NCI-H2171 treated with DMSO at 0.1 percent for 48 hours (cell line): ENCODE measurements at places on chromosomes 16 and 17.

GRCh38 chr17:68452724-68453290 is 4.5 kb downstream of the WIPI1 start:
- peak; percentile 41 for DNase-seq

DNA sequence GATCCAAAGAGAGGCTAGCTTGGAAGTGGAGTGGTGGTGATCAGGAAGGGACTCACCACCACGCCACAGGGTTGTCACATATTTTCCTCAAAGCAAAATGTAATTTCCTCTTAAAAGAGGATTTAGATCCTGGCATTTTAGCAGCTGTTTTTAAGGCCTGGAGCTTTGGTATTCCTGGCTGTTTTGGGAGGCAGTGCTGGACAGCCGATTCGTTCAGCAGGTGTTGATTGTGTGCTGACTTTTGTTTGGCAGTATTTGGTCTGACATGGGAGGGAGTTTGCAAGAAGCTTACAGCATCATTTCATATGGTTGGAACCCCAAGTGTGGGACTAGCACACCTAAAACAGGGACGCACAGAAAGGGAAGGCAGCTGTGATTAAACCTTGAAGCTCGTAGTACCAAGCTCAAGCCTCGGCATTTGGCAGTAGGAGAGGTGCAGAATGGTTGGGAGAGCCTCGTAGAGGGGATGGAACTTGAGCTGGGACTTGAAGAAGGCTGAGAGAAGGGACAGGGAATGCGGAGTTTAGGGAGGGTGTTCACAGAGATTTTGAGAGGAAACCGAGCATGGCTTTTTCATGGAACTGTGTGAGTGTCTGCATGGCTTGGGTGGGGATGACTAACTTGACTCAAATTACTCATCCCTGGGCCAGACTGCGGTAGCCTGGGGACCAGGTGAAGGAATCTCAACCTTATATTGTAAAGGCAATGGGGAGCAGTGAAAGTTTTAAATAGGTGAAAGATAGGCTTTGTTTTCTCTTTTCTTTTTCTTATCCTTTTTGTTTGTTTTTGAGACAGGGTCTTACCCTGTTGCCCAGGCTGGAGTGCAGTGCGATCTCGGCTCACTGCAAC is 52.3 kb downstream of the RPTOR start:
- no peak for DNase-seq

- no peak for DNase-seq
Observed at GRCh38 chr17:9843152-9844010, 17.7 kb downstream of the GLP2R start.

GRCh38 chr16:83906683-83907082 is 7.8 kb downstream of the MLYCD start:
- no peak for DNase-seq

GRCh38 chr16:69520800-69521602 is 44.8 kb upstream of the NFAT5 start:
- DNase-seq: no peak

GRCh38 chr17:48351911-48352332 is 78.1 kb downstream of the SKAP1 start:
- DNase-seq: peak; percentile 45

DNA sequence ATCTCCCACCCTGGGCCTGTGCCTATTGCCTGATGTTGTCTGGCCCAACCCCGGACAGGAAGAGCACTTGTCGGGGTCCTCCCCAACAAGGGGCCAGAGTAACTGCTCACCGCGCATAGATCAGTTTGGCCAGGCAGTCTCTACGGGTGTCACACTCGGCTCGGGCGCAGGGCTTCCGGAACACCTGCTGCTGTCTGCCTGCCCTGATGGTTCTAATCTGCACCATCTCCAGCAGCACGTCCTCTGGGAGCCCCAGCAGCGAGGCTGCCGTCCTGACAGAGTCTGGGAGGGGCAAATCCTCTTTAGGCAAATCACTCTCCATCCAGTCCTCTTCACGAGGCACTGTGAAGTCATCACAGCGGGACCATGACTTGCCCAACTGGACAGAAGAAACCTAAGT is 24.0 kb downstream of the MYO19 start:
- DNase-seq: no peak

GRCh38 chr17:53149316-53149715 is 673.4 kb upstream of the KIF2B start:
- no peak for DNase-seq

- no peak for DNase-seq
Observed at GRCh38 chr17:9367156-9367555, 208.5 kb downstream of the STX8 start.

- no peak for DNase-seq
Observed at GRCh38 chr17:62611292-62611691, 16.2 kb upstream of the MRC2 start.

- DNase-seq: no peak
Observed at GRCh38 chr17:68775318-68775717, 174.2 kb upstream of the FAM20A start.

- no peak for DNase-seq
Observed at GRCh38 chr16:658679-659571, 9.0 kb upstream of the RHOT2 start.

GRCh38 chr16:20409398-20410120 is at the start of gene ACSM5:
ACSM5 (plus strand) TSS chr16:20409534; CDS start chr16:20411485, 1,951 bp downstream.
- DNase-seq: no peak

GRCh38 chr16:17467923-17468540 is 2.7 kb downstream of the XYLT1 start:
- DNase-seq: peak; percentile 26

- DNase-seq: peak; percentile 71
Observed at GRCh38 chr16:23029733-23030420, 119.4 kb downstream of the USP31 start.

GRCh38 chr16:12386192-12386591 is 409.7 kb downstream of the SNX29 start:
- no peak for DNase-seq

- DNase-seq: no peak
Observed at GRCh38 chr17:49022391-49022941, 25.3 kb downstream of the IGF2BP1 start.

- no peak for DNase-seq
Observed at GRCh38 chr16:79270011-79270410, 330.5 kb downstream of the MAF start.

DNA sequence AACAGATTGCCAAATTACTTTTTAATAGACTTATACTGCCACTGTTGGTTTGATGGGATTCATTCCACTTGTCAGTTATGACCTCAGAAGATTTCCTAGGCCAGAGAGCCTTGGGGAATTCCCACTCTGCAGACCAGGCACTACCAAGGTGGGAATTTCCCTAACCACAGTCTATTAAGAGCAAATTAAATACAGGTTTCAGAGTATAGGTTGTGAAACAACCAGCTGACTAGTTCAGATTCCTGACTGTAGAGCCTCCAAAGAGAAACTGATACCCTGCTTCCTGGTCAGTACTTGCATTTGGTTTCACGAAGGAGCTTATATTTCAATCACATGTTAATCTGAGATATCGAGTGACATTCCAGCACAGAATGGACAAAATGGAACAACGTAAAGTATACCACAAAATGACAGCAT is 186.5 kb downstream of the STX8 start:
- no peak for DNase-seq

DNA sequence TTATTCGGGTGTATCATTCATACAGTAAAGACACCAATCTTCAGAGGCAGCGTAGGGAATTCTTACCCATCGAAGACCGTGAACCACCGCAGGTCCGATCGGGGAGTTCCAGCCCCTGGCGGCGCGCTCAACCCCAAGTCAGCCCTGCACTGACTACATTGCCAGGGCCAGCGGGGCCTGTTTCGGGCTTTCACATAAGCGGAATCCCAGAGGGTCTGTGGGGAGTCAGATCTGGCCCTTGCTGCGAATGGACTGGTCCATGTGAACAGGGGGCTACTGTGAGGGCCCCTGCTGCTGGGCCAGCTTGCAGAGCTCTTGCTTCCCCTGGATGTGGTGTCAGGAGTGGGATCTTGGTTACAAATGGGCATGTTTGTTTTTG is 7.6 kb downstream of the PDE6G start:
- no peak for DNase-seq

- peak; percentile 100 for DNase-seq
Observed at GRCh38 chr16:24670623-24671454, 58.6 kb upstream of the TNRC6A start.

DNA sequence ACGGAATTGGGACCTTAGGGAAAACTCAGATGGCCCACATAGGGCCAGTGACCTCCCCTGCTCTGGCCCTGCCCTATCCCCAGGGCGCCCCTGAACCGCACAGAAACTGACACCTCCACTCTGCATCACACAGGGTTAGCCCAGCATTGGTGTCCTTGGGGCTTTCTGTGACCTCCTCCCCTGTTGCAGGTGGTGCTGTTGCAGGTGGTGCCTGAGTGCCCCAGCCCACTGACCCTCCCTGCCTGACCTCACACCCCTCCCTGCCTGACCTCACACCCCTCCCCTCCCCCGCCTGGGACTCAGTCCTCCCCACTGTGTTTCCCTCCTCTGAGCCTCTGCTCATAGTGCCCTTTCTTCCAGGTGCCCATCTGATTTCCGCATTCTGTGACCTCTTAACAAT is 21.4 kb downstream of the TNFRSF13B start:
- no peak for DNase-seq

GRCh38 chr17:80997424-80998117 is 5.9 kb downstream of the CHMP6 start:
- DNase-seq: no peak

DNA sequence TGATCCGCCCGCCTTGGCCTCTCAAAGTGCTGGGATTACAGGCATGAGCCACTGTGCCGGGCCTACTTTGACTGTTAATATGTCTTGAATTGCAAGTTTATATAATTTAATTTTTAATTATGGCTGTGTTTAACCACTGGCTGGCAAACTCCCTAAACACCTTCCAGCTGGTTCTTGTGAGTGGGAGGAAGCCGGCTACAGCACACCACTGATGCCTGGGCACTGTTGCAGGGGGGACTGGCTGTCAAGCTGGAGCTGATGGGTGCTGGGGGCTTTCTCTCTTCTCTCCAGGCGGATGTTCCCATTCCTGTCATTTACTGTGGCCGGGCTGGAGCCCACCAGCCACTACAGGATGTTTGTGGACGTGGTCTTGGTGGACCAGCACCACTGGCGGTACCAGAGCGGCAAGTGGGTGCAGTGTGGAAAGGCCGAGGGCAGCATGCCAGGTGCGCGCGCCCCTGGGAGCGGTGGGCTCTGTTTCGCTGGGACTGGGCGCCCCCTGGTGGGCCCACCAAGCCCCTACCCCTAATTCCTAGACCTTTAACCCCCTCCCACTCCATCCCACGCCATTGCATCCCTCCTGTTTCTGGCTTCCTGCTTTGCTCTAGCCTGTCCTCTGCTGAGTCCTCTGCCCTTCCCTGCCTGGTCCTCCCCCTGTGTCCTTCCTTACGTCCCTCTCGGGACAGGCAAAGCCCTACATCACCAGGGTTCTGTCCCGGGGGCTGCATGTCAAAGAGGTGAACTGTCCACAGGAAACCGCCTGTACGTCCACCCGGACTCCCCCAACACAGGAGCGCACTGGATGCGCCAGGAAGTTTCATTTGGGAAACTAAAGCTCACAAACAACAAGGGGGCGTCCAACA is 9.5 kb downstream of the TBX21 start:
- peak; percentile 23 for DNase-seq

DNA sequence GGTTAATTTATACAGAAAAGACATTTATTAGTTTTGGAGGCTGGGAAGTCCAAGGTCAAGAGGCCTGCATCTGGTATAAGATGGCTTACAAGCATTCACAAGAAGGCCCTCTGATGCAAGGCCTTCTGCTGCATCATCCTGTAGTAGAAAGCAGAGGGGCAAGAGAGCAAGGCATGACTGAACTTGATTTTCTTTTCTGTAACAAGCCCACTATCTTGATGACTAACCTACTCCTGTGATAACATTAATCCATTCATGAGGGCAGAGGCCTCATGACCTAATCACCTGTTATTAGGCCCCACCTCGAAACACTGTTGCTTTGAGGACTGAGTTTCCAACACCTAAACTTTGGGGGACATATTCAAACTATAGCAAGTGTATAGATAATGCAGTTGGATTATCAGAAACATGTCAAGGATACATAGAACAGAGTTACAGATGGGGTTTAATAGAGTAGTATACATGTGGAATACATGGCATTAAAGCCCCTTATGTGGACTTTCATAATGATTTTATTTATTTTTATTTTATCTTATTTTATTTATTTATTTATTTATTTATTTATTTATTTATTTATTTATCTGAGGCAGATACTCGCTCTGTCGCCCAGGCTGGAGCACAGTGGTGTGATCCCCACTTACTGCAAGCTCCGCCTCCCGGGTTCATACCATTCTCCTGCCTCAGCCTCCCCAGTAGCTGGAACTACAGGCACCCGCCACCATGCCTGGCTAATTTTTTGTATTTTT is 88.2 kb downstream of the CHD9 start:
- DNase-seq: no peak

DNA sequence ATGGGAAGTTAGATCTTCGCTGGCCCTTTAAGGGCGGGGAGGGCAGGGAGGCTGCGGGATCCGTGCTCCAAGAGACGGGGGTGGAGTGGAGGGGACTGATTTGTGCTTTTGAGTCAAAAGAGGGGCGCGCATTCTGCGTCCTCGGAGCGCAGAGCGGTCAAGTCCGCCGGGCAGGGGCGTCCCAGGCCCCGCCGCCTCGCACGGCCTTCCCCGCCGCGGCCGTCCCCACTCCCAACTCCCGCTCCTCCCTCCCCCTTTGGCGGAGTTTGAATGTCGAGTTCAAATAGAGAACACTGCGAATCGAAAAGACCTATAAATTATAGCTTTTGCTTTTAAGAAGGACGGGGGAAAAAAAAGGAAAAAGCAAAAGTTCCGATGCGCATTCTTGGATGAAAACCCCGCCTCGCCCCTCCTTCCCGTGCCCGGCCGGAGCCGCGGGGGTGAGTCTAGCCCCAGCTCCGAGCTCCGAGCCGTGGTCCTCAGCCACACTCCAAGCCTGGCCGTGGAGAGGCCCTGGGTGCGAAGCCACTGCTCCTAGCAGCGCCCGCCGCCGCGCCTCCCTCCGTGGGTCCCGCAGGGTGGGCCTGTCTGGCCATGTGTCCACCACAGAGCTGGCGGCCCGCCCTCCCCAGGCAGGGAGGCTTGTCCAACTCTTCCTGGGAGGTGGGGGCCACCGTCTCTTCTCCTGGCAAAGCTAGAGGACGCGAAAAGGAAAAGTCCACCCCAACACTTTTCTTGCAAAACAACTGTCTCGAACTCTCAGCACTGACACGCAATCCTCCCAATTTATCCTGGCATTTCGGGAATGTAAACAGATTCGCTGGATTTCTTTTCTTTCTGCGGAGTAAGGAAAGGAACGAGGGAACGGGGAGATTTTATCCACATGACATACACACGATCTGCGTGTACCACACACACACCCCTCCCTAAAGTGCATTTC is 3.6 kb downstream of the CBX8 start:
- DNase-seq: no peak

GRCh38 chr16:59878999-59879398 is 1144.9 kb upstream of the GOT2 start:
- DNase-seq: no peak

DNA sequence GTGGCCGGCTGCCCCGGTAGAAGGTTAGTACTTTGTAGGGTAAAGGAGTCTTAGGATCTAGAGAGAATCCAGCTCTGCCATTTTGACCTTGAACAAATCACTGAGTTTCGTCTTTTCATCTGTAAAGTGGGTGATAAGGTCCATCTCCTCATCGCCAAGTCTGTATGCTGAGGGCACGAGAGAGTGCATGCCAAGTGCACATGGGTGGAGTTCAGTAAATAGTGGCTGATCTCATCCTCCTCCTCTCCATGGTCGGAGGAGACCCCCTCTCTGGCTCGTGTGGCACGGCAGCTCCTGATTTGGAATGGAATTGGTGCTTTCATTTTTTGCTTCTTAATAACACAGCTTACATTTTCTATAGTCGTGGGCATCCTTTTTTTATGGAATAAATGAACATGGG is 30.7 kb downstream of the MYH3 start:
- DNase-seq: no peak
